ENCODE measurements at places on chromosomes 11 and 22. TPM values are rescaled to one million over a fixed set of nuclear protein-coding genes. Genes with fewer than 3 reads are reported as not detected.

- H3K27me3 ChIP-seq = no peaks in the 10 kb centered on the region
- H3K36me3 ChIP-seq = no peaks in the 10 kb centered on the region
- H3K27ac ChIP-seq = no peak overlapping the region
- peaks cover 27% of the 10 kb centered on the region for H3K4me1 ChIP-seq
- no peak for DNase-seq
- no peak overlapping the region for H3K4me3 ChIP-seq
These were observed 54.4 kb downstream of the ALX4 start for GRCh38 chr11:44255406-44256071.

- H3K27me3 ChIP-seq = no peaks in the 10 kb centered on the region
- no peaks in the 10 kb centered on the region for H3K36me3 ChIP-seq
- no peak overlapping the region for H3K4me3 ChIP-seq
- H3K4me1 ChIP-seq = no peaks in the 10 kb centered on the region
- no peak overlapping the region for H3K27ac ChIP-seq
These were observed 82.9 kb downstream of the OSBP2 start for GRCh38 chr22:30777587-30777986.

- no peak for DNase-seq
- H3K27ac ChIP-seq = no peak overlapping the region
- H3K27me3 ChIP-seq = no peaks in the 10 kb centered on the region
- H3K4me3 ChIP-seq = no peak overlapping the region
- peaks cover 23% of the 10 kb centered on the region for H3K36me3 ChIP-seq
- peaks cover 86% of the 10 kb centered on the region for H3K4me1 ChIP-seq
These were observed 13.6 kb downstream of the CD3E start for GRCh38 chr11:118318124-118318523.

GRCh38 chr11:118768690-118769089 lies 22.3 kb downstream of the DDX6 start:
- no peaks in the 10 kb centered on the region for H3K27me3 ChIP-seq
- H3K4me1 ChIP-seq = peaks cover 61% of the 10 kb centered on the region
- no peak overlapping the region for H3K27ac ChIP-seq
- no peak overlapping the region for H3K4me3 ChIP-seq
- H3K36me3 ChIP-seq = peaks cover 42% of the 10 kb centered on the region

- H3K27ac ChIP-seq = no peak overlapping the region
- H3K4me3 ChIP-seq = no peak overlapping the region
- H3K4me1 ChIP-seq = no peaks in the 10 kb centered on the region
- no peaks in the 10 kb centered on the region for H3K27me3 ChIP-seq
- no peak for DNase-seq
These were observed 109.3 kb downstream of the ARL14EP start for GRCh38 chr11:30432178-30432577.

- no peaks in the 10 kb centered on the region for H3K4me1 ChIP-seq
- DNase-seq = no peak
- no peak overlapping the region for H3K27ac ChIP-seq
- H3K36me3 ChIP-seq = no peaks in the 10 kb centered on the region
- no peaks in the 10 kb centered on the region for H3K27me3 ChIP-seq
These were observed 184.2 kb downstream of the MN1 start for GRCh38 chr22:27617214-27617881.

GRCh38 chr22:43183496-43184277 lies 3.2 kb downstream of the TTLL12 start:
- H3K27me3 ChIP-seq = no peaks in the 10 kb centered on the region
- H3K4me3 ChIP-seq = no peak overlapping the region
- H3K4me1 ChIP-seq = peaks cover 17% of the 10 kb centered on the region
- peak overlapping the region; percentile 57 for H3K27ac ChIP-seq
- DNase-seq = no peak
- peaks cover 4% of the 10 kb centered on the region for H3K36me3 ChIP-seq

PTPN5 gene
- not detected for polyA plus RNA-seq

- no peaks in the 10 kb centered on the region for H3K27me3 ChIP-seq
- H3K4me1 ChIP-seq = no peaks in the 10 kb centered on the region
- DNase-seq = no peak
- no peaks in the 10 kb centered on the region for H3K36me3 ChIP-seq
- no peak overlapping the region for H3K27ac ChIP-seq
- H3K4me3 ChIP-seq = no peak overlapping the region
These were observed 360.3 kb upstream of the SYN3 start for GRCh38 chr22:33418484-33418883.

KDELR3 gene
- 0.45 TPM for polyA plus RNA-seq

DNA sequence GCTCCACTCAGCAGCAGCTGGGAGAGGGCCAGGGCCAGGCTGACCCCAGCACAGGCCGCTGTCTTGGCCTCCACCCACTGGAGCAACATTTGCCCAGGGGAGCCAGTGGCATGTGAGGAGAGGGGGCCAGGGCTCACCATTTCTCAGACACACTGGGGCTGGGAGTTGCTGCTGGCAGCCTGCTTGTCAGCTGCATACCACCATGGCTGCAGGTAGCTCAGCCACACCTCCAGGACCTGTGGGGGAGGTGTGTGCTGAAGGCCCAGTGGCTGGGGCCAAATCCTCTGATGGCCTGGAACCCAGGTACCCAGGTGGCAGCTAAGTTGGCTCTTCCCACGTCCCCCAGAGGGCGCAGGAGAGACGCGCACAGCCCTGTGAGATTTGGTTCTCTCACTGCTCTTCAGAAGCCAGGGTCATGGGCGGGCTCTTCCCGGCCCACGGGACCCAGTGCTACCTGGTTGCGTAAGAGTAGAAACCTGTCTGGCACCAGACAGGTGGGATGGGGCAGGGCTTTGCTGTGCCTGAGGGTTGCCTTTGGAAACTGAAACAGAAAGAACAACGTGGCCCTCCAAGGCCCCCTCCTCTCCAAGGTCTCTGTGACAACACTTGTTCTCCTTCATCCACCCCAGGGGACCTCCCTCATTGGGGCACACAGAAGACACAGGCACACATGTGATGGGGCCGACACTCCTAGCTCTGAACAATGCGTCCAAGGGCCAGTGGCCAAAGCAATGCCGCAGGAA lies 98.8 kb downstream of the MED15 start:
- H3K4me1 ChIP-seq = peaks cover 9% of the 10 kb centered on the region
- no peak overlapping the region for H3K27ac ChIP-seq
- H3K4me3 ChIP-seq = no peak overlapping the region
- H3K36me3 ChIP-seq = no peaks in the 10 kb centered on the region
- peak; percentile 64 for DNase-seq
- H3K27me3 ChIP-seq = peaks cover 6% of the 10 kb centered on the region

DNA sequence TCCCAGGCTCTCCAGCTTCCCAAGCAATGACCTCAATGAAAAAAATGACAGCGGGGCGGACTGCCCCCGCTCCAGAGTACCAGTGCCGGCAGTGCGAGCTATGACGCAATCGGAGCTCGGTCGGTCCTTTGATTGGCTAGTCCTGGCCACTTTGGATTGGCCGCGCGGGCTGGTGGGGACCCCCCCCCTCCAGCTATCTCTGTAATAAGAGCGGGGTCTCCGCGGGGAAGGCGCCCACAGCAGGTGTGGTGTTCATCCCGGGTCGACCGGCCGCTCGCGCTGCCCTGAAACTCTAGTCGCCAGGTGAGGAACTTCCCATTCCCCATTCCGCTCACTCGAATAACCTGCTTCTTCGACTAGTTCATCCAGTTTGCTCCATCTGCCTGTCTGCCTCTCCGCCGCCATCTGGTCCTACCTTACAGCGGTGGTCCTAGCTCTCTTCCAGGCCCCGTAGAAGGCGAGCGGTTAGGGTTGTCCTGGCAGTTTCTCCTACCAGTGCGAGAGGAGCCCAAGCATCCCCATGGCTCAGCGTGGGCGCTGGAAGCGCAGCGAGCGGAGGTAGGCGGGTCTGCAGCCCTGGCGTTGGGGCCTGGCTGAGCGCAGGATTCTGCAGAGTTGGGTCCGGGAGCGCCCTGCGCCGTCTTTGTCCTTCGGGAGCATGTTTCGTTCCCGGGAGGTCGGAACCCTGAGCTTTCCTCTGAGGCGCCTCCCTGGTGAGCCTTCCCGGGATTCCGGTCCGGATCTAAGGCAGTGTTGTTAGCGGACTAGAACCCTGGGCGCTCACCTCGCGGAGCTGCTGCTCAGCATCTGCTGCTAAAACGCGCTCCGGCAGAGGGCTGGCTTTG lies at the start of gene CALCB:
Gene CALCB, plus strand, starts transcription at position 233 of the 845 bp plus-strand sequence. CDS start 1,126 bp downstream, outside the sequence.
- no peak within 1 kb of the TSS for H3K27ac ChIP-seq
- H3K27me3 ChIP-seq = no peaks in the 10 kb centered on the region
- no peak for DNase-seq
- peak within 1 kb of the TSS; percentile 67 for H3K4me3 ChIP-seq
- peaks cover 15% of the 10 kb centered on the region for H3K4me1 ChIP-seq

GRCh38 chr11:46972343-46972742 lies 35.8 kb downstream of the CSTPP1 start:
- no peaks in the 10 kb centered on the region for H3K27me3 ChIP-seq
- DNase-seq = no peak
- no peaks in the 10 kb centered on the region for H3K36me3 ChIP-seq
- H3K27ac ChIP-seq = no peak overlapping the region
- no peak overlapping the region for H3K4me3 ChIP-seq
- H3K4me1 ChIP-seq = no peaks in the 10 kb centered on the region

GRCh38 chr11:105368711-105369110 lies 229.1 kb upstream of the CARD18 start:
- no peak for DNase-seq
- H3K36me3 ChIP-seq = no peaks in the 10 kb centered on the region
- H3K27me3 ChIP-seq = no peaks in the 10 kb centered on the region
- H3K4me3 ChIP-seq = no peak overlapping the region

- H3K27me3 ChIP-seq = peaks cover 12% of the 10 kb centered on the region
- H3K4me3 ChIP-seq = no peak overlapping the region
- H3K36me3 ChIP-seq = no peaks in the 10 kb centered on the region
- H3K27ac ChIP-seq = no peak overlapping the region
- H3K4me1 ChIP-seq = peaks cover 26% of the 10 kb centered on the region
These were observed 4.6 kb downstream of the SYT12 start for GRCh38 chr11:67027483-67027930.

SPTBN2 gene
- polyA plus RNA-seq = not detected

OR2AG1 gene
- not detected for polyA plus RNA-seq

CCDC88B gene
- polyA plus RNA-seq = 45.6 TPM

SLC22A25 gene
- not detected for polyA plus RNA-seq

DNA sequence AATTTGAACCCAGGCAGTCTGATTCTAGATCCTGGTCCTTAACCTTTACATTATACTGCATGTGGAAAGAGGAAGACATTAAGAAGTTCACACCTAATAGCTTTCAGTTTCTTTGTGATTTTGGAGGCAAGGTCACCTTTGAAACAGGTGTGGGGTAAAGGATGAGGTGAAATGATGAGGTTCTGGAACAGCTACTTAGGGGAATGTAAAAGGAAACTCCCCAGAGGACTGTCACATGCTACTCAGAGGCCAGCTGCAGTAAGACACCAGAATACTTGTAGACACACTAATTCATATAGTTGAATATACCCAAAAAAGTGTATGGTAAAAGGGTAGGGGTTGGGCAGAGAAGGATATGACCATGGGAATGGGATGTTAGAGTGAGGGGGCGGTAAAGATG lies 5.4 kb downstream of the APIP start:
- H3K4me1 ChIP-seq = peaks cover 20% of the 10 kb centered on the region
- H3K27ac ChIP-seq = no peak overlapping the region
- no peak for DNase-seq
- no peak overlapping the region for H3K4me3 ChIP-seq

PNPLA5 gene
- polyA plus RNA-seq = not detected

NAT10 gene
- 40.1 TPM for polyA plus RNA-seq

- no peak overlapping the region for H3K4me3 ChIP-seq
- H3K27me3 ChIP-seq = no peaks in the 10 kb centered on the region
- no peak for DNase-seq
- no peak overlapping the region for H3K27ac ChIP-seq
- H3K36me3 ChIP-seq = no peaks in the 10 kb centered on the region
- H3K4me1 ChIP-seq = no peaks in the 10 kb centered on the region
These were observed 12.3 kb downstream of the MLC1 start for GRCh38 chr22:50072714-50073538.

DNA sequence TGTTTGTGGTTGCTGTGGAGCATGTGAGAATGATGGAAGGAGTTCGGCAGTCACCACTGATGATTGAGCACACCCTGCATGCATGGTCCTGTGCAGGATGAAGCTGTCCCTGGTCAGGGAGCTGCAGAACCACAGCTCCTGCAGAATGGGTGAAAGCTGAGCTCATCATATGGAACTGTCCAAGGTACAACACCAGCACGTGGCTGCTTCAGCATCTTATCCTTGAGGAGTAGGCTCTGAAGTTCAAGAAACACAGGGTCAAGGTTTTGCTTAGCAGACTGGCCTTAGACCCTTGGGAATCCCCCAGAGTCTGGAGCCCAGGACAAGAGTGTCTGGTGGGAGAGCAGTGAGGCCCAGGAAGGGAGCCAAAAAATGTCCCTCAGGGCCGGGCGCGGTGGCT lies 182.4 kb upstream of the LARGE1 start:
- H3K27me3 ChIP-seq = no peaks in the 10 kb centered on the region
- no peaks in the 10 kb centered on the region for H3K36me3 ChIP-seq
- H3K4me1 ChIP-seq = no peaks in the 10 kb centered on the region
- H3K27ac ChIP-seq = no peak overlapping the region
- H3K4me3 ChIP-seq = no peak overlapping the region

OSBP2 gene
- 0.74 TPM for polyA plus RNA-seq

- H3K4me1 ChIP-seq = no peaks in the 10 kb centered on the region
- no peak overlapping the region for H3K4me3 ChIP-seq
- no peak for DNase-seq
- no peaks in the 10 kb centered on the region for H3K27me3 ChIP-seq
- H3K27ac ChIP-seq = no peak overlapping the region
- H3K36me3 ChIP-seq = no peaks in the 10 kb centered on the region
These were observed 89.7 kb downstream of the LARGE2 start for GRCh38 chr11:46012185-46012584.

CHADL gene
- polyA plus RNA-seq = 0.70 TPM

OAF gene
- 2.6 TPM for polyA plus RNA-seq

TBX10 gene
- not detected for polyA plus RNA-seq

GRCh38 chr11:117511931-117512539 lies 184.4 kb downstream of the CEP164 start:
- no peaks in the 10 kb centered on the region for H3K27me3 ChIP-seq
- no peak for DNase-seq
- no peaks in the 10 kb centered on the region for H3K36me3 ChIP-seq
- H3K27ac ChIP-seq = no peak overlapping the region
- H3K4me3 ChIP-seq = no peak overlapping the region

DNA sequence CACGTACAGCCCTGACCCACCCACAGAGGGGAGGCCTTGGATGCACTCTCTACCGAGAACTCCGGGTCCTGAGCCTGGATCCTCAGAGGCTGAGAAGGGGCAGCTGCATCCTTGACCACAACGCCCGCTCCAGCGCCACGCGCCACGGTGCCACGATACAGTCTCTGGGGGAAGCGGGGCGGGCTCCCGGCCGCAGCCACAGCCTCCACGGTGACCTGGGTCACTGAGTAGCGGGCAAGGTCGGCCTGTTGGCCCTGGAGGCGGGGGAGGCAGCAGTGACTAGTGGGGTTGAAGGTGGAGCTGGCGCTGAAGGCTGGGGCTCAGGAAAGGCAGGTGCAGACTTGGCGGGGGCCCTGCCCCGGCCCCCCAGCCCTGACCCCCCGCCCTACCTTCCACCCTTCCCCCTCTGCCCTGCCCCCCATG lies 3.9 kb upstream of the IRF7 start:
- no peaks in the 10 kb centered on the region for H3K27me3 ChIP-seq
- peaks cover 3% of the 10 kb centered on the region for H3K4me1 ChIP-seq
- DNase-seq = no peak
- no peaks in the 10 kb centered on the region for H3K36me3 ChIP-seq
- no peak overlapping the region for H3K4me3 ChIP-seq
- no peak overlapping the region for H3K27ac ChIP-seq

- no peak for DNase-seq
- H3K27me3 ChIP-seq = no peaks in the 10 kb centered on the region
- no peak overlapping the region for H3K4me3 ChIP-seq
These were observed 77.0 kb upstream of the NCAM1 start for GRCh38 chr11:112884012-112884767.
